ENCODE measurements at places on chromosomes 7 and 10.

DNA sequence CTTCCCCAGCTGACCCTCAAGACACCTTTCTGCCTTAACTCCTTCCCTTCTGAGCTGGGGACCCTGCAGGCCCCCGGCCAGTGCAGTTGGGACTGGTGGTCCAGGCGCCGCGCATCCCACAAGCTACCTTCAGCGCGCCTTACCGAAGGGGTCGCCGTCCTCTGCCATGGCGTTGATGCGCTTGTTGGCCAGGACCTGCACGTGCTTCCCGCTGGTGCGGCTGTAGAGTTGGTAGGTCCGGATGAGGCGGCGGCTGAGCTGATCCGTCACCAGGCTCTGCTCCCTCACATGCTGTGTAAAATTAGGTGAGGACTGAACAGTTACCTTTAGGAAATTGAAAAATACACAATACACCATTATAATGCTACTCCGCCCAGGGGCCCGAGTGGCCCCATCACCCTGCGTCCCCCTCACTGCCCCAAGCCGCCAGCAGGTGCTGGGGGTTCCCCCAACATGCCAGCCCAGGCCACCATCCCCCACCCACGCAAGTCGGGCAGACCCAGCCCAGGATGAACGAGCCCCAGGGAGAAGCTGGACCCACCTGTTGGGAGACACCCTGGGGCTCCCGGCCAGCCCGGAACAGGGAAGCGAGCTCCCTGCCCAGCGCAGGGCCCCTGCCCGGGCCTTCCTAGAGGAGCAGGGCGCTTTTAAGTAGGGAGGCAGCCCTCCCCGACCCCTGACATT, 1.2 kb downstream of the FGF8 start:
- DNase-seq = no peak

DNA sequence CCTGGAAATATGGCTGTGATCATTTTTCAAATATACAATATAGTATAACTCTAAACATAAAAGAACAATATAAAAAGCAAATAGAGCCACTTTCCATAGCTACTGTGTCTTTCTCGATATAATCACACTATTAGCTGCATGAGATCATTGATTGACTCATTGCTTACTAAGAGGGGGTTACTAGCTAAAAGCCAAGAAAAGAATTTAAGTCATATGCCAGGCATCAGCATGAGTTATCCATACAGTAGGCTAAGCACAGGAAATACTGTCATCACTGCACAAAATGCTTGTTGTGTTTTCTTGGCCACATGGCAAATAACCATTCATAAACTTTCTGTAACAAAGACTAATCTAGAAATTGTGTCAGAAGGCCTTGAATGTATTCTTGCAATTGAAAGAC, 18.8 kb upstream of the ABCB5 start:
- peak; percentile 92 for DNase-seq

DNA sequence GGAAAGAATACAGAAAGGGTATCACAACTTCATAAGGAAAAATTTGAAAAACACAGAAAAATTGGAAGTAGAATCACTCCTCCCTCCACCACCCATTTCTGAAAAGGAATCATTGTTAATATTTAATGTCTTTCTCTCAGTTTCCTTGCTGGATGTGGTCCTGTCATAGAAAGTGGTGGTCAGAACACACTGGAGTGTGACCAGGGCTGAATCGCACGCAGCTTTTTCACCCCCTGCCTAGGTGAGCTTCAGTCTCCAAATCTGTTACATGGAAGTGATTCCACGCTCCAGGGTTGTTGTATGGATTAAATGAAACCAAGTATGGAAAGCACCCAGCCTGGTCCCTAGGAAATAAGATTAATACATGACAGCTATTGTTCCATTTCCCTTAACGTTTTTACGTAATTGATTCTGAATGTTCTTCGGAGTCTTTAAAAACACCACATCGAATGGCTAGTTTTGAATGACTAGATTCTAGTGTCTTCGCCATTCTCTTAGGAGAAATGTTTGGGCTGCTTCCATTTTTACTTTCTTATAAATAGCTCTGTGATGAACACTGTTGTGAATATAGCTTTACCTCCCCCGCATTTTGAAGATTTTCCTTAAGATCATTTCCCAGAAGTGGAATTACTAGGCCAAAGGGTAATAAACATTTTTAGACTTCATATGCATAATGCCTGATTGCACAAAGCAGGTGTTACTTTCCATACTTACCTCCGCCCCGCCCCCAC, 10.9 kb upstream of the DUSP5 start:
- DNase-seq = no peak

- no peak for DNase-seq
Measured at GRCh38 chr10:104029521-104029860, 56.2 kb downstream of the COL17A1 start.

GRCh38 chr7:149714081-149714909, 59.1 kb downstream of the ZNF467 start:
- peak; percentile 97 for DNase-seq

- no peak for DNase-seq
Measured at GRCh38 chr10:3830946-3831345, 45.9 kb upstream of the KLF6 start.

DNA sequence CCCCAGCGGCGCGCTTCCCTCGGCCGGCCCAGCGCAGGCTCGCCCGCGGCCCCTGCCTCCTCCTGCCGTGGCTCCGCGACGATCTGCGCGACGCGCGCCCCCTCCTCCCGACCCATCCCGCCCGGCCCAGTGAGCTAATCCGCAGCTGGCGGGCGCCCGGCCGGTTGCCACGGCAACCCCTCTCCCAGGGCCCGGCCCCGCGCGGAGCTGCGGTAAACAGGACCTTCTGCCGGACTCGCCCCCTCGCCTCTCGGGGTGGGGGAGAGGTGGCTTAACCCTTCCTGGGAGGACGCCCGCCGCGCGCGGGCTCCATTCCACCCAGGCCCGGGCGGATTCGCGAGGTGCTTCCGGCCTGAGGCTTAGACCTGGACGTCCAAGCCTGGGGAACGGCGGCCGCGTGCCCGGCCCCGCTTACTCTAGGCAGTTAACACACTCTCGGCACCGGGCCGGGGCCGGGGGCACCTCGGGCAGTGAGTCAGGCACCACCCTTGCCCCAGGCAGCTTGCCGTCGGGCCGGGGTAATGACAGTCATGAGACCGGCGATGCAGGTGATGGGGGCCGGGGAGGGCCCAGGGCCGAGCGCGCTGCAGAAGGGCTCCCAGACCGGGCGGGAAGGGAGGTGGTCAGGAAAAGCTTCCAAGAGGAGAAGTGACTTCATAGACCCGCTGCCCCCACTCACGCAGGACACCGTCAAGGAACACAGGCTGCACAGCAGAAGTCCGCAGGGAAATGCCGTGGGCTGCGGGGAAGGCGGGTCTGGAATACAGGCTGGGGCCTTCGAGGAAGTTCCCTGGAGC, at the start of gene DENND2A:
TSS of gene DENND2A (minus strand) at position 87 of the 797 bp plus-strand sequence. CDS start 38,416 bp downstream, outside the sequence.
- DNase-seq = peak; percentile 28

- no peak for DNase-seq
Measured at GRCh38 chr7:94277236-94277635, 117.5 kb upstream of the COL1A2 start.

GRCh38 chr10:107994621-107995270, 830.2 kb upstream of the SORCS1 start:
- DNase-seq = no peak

- no peak for DNase-seq
Measured at GRCh38 chr10:121324678-121325213, 273.5 kb downstream of the FGFR2 start.

DNA sequence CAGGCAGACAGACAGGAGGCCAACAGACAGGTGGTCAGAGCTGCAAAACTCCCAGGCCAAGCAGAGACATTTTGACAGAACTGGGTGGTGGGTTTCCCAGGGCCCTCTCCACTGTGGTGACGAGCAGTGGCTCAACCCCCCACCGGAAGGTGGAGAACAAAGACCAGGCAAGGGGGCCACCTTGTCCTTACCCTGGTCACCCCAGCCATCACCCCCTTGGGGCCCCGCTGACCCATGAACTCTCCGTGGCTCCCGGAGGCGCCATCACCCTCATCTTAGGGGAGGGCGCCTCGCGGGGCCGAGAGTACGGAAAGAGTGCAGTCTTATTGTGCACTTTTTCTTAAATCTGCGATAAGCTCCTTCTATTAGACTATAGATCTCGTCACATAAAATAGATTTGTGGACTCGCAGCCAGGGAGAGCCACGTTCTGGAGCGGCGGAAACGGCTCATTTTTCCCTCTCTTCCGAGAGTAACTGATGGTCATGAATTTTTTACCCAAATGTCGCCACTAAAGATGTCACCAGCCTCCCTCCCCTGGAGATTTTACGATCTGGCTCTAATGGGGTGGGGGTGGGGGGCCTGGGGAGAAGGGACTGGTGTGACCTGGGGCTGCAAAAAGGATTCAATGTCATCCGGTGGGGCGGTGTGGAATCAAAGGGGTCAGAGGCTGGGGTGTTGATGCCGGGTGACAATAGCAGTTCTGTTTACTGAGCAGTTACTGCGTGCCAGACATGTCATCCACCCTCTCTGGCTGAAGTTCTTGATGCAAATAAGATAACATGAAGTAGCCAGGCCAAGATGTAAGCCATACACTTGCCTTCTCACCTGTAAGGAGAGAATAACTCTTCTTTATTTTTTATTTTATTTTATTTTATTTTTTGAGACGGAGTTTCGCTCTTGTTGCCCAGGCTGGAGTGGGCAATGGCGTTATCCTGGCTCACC, 71.1 kb upstream of the MYL10 start:
- no peak for DNase-seq

GRCh38 chr7:40447345-40447744, 312.5 kb downstream of the SUGCT start:
- no peak for DNase-seq

DNA sequence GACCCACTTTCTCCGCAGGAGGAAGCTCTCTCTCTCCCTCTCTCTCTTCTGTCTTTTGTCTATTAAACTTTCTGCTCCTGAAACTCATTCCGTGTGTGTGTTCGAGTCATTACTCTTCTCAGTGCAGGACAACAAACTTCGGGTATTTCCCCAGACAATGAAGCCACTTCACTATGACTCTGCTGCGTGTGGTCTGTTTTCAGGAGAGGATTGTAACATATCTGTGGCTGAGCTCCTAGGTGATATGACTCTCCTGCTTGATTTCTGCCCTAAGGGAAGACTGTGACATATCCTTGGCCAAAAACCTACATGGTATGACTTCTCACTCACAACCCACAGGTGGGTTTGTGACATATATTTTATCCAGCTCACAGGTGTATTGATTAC, 39.9 kb upstream of the ZNF107 start:
- no peak for DNase-seq

DNA sequence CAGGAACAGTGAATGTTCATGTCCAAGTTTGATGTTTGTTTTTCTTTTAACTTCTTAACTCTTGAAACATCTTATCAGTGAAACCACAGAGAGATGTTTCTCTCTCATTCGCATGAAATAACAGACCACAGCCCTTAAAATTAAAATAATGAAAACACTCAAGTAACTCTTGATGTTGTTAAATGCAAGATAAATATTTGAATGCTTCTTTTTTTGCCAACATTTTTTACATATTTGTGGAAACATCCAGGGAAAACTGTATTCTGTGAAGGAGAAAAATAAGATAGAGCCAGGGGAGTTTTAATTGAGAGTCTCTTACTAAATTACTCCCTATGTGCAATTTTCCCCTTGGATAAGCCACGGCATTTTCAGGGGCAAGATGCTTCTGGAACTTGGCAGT, 361.8 kb upstream of the MGMT start:
- DNase-seq = no peak

GRCh38 chr7:69091521-69091920, 506.8 kb upstream of the AUTS2 start:
- no peak for DNase-seq

DNA sequence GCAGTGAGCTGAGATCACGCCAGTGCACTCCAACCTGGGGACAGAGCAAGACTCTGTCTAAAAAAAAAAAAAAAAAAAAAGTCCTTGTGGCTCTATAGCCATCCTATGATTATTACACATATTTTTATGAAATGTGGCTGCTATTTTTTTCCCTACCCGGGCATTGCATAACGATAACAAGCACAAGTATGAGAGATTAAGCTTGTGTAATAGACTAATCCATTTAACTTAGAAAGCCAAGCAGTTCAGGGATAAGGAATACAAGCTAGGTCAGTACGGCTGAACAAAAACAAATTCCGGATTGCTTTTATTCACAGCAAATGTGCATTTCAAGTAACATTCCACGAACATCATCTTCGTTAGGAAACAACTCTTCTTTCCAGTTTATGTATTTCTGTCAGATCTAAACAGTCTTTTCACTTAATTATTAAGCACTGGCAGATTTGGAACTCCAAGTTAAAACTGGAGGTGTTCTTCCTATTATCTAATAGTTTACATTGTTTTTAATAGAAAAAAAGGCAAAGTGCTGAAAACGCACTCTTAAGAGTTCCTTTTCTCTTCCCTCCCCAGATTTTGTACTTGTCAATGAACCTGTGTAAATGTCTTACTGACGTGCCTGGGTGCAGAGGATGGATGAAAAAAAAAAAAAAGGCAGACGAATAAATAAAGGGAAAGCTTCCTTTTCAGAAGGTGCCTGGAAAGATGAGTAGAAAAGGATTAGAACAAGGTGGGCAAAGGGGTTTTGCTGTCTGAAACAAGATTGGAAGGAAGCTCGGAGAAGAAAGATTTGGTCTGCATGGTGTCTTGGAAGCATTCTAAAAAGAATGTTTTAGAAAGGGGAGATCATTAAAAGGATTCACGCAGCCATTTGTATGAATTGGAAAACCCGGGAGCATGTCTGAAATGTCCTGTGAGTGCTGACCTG, 81.1 kb downstream of the PRTFDC1 start:
- no peak for DNase-seq

DNA sequence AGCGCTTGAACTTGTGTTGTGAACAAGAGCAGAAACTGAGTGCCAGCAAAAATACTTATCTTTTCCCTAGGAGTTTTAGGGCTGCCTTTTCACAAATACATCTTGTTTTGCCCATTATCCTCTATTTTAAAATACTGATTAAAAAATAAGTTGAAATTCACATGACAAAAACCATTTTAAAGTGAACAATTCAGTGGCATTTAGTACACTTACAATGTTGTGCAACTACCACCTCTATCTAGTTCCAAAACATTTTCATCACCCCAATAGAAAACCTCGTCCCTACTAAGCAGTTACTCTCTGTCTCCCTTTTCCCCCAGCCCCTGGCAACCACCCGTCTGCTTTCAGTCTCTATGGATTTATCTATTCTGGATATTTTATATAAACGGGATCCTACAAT, 1.4 kb downstream of the WBP1L start:
- no peak for DNase-seq

DNA sequence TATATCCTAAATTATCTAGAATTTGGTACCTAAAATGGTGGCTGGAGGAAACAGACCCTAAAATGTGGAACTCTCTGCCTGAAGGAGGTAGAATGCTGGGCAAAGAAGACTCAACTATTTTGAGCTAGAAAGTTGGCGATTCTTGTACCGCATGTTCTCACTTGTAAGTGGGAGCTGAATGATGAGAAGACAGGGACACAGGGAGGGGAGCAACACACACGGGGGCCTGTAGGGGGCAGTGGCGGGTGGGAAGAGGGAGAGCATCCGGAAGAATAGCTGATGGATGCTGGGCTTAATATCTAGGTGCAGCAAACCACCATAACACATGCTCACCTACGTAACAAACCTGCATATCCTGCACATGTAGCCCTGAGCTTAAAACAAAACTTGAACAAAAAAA, 250.6 kb downstream of the CALN1 start:
- peak; percentile 3 for DNase-seq

Measured in suppressor macrophage treated with lipopolysaccharide for 1 hour (primary cell).